ENCODE measurements at places on chromosomes 12 and 14.
A peak's percentile ranks its signal among the peaks of the same experiment; 100 is the strongest.

- DNase-seq = no peak
Observed at GRCh38 chr14:100038065-100038464, 27.2 kb upstream of the EVL start.

DNA sequence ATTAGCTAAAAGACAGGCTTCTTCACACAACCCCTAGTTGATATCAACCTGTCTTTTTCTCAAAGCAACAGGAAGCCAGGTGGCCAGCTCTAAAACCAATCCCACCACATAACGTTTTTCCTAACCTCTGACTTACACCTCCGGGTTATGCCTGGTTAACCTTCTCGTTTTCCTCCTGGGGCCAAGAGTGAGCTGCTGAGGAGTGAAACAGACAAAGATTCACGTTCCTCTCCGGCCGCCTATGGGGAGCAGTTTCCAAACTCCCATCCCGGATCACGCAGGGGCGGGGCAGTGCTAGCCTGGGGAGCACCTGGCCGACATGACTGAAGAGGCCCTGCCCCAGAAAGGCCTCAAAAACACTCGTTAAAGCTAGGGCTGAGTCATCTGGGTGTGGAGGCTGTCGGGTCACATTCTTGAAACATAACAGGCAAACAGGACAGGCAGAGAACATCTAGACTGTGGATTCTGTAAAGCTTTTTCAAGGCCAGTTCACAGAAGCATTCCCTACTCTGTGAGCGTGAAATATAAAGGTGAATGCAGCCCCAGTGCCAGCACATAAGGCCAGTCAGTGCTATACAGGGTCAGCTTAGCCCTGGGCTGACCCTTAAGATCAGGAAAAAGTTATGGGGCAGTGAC lies 25.9 kb upstream of the LGALS3 start:
- peak; percentile 34 for DNase-seq

GRCh38 chr12:42704340-42704739 lies 114.8 kb upstream of the PRICKLE1 start:
- no peak for DNase-seq

- no peak for DNase-seq
Observed at GRCh38 chr12:69922999-69923398, 98.0 kb downstream of the MYRFL start.

- no peak for DNase-seq
Observed at GRCh38 chr12:1182069-1182468, 191.0 kb downstream of the ERC1 start.

DNA sequence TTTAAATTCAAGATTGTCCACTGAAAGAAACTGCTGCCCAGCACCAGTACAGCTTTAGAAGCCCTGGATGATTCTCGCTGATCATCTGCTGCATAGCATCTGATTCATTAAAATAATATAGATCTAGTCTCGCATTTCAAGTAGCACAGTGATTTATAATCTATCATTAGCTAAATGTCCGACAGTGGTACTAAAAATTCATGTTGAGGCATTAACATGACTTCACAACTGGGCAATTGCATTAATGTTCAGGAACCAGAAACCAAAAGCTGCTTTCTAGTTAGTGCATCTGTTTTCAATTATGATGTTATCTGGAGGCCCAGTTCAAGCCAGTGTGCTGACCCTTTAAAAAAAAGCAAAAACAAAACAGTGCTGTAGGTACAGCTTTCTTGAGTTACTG lies 1987.2 kb upstream of the SEL1L start:
- DNase-seq = no peak

- no peak for DNase-seq
Observed at GRCh38 chr14:76720382-76720813, 40.9 kb upstream of the VASH1 start.

DNA sequence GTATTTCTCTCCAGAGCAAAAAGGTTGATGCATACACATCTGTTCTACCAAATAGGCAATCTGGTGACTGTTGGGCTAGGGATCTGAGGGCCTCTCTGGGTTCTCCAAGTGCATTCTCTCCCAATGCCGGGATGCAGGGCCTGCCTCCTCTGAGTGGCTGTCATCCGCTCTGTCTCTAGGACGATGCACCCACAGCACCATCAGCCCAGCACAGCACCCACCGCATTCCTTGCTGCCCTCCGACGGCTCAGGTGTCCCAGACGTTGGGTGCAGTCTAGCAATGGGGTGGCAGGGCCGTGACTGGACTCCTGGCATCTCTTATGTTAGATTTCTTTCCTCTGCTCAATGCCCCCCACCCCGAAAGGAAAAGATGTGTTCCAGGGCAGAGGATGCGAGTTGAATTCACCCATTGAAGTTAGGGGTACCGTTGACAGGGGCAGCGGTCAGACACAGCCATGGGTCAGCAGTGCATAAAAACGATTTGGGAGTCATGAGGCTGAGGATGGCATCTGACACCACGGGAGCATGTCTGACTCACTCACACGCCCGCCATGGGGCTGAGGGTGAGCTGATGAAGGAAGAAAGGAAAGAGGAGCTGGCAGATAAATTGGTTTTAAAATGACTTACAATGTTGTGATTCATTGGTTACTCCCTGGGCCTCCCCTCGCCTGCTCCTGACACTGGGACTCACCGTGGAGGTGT lies 93.2 kb upstream of the C14orf180 start:
- no peak for DNase-seq

GRCh38 chr14:89215531-89215930 lies 201.5 kb downstream of the FOXN3 start:
- DNase-seq = no peak

DNA sequence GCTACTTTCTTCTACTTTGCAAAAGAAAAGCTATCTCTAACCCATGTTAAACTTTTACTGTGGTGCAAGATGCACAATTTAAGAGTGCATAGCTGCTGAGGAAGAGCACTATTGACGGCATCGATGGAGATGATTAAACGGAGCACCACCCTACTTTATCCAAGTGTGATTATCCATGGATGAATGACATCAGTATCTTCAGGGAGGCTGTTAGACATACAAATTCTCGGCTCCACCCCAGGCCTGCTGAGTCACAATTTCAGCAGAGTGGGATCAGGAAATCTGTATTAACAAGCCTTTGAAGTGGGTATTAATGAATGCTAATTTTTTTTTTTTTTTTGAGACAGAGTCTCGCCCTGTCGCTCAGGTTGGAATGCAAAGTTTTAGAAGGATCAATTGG lies 16.2 kb downstream of the SLC2A14 start:
- DNase-seq = no peak

DNA sequence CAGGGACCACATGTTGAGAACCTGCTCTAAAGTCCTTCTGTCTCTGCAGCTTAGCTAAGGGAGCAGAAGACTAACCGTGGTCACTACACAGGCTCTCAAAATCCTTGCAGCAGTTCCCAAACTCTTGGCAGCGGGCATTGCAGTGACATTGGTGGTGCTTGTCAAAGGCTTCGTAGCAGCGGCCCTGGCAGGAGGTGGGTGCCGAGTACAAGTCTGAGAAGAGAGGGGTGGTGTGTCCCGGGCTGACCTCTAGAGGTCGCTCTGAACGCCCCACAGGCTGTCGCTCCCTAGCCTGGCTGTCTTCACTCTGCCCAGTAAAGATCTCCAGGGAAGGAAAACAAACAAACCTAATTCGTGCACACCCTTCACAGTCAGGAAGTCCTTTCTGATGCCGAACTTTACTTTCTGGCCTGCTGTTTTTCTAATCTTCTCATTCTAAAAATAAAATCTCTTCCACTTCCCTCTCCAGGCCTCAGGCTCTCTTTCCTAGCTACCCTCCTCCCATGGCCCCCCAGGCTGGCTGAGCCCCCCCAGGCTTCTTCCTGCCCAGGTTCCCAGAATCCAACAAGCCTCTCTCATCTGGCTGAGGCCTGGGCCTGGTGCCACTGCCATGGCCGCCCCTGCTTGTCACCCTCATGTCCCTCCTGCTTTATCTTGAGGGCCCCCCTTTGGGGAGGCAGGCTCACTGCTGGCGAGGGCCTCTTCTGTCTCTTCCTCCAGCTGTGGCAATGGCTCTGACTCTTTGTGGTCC lies 7.7 kb downstream of the ENDOU start:
- peak; percentile 66 for DNase-seq

DNA sequence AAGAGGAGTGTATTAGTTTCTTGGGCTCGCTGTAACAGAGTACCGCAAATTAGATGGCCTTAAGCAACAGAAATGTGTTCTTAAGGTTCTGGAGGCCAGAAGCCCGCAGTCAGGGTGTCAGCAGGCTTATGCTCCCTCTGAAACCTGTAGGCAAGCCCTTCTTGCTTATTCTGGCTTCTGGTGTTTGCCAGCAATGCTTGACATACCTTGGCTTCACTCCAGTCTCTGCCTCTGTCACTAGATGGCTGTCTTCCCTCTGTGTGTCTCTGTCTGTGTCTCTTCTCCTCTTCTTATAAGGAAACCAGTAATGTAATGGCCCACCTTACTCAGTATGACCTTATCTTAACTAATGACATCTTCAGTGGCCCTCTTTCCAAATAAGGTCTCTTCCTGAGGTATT lies 85.1 kb downstream of the DERA start:
- DNase-seq = no peak

DNA sequence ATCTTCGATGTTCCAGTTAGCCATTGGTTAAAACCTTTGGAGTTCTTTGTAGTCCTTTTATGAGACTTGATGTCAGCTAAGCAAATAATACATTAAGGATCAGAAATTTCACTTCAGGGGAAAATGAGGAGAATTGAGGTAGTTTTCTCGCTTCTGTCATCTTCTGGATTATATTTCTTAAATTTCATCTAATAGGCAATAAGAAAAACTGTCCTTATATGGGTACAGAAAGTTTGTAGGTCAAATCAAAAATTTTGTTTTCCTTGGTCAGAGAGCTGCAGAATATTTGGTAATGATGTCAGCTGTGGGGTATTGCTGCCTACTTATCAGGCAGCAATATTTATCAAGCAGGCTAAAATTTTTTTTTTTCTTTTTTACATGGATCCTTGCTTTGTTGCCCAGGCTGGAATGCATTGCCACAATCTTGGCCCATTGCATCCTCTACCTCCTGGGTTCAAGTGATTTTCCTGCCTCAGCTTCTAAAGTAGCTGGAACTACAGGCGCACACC lies 37.1 kb downstream of the RIMKLB start:
- no peak for DNase-seq

GRCh38 chr14:74456684-74457564 lies 30.9 kb upstream of the SYNDIG1L start:
- no peak for DNase-seq

GRCh38 chr12:124898200-124898922 lies 16.1 kb downstream of the UBC start:
- DNase-seq = no peak

GRCh38 chr14:22448035-22448904 lies 140.8 kb downstream of the DAD1 start:
- no peak for DNase-seq

- no peak for DNase-seq
Observed at GRCh38 chr12:130375296-130376287, 37.9 kb downstream of the PIWIL1 start.

DNA sequence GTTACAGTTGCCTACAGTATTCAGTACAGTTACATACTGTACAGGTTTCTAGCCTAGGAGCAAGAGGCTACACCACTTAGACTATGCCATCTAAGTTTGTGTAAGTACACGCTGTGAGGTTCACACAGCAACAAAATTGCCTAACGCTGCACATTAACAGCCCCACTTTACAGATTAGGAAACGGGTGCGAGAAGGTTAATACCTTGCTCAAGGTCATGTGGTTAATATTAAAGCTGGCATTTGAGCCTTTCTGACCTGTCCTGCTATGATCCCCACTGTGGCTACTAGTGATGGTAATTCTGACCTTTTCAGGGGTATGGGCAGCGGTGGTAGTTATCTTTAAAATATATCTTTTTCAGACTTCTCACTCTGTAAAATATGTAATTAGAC lies 20.9 kb downstream of the ACVR1B start:
- DNase-seq = no peak

DNA sequence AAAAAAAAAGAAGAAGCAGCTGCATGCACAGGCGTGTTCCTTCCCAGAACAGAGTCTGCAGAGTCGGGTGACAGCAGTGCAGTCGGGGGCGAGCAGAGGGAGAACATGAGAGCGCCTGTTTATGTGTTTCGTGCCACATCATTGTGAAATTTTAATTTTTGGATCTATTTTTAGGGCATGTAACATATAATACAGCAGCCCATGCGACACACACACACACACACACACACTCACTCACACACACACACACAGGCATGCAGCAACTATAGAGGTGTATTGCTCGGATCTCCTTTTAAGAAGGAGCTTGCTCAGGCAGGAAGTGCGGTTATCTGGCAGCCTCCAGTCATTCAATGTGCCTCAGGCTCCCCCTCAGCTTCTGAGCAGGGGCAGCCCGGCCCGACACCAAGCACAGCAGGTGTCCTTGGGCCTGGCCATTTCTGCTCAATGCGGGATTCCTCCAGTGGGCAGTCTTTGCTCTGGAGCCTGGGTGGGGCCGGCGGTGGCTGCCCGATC lies 71.8 kb downstream of the ZNF664 start:
- no peak for DNase-seq

DNA sequence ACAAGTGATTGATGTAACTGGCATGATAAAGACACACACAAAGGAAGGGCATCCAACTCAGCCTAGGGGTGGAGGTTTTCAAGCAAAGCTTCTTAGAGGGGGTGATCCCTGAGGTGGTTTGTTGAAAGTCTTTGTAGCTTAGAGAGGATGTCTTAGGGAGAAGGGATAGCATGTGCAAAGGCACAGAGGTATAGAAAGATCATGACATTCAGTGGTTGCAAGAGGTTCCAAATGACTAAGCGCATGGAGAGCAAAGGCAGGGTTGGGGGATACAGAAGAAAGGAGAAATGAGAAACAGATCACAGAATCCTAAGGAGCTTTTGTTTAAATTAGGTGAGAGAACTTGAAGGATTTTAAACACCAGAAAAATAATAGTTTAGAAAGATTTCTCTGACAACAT lies 5.2 kb upstream of the CCT2 start:
- DNase-seq = no peak

DNA sequence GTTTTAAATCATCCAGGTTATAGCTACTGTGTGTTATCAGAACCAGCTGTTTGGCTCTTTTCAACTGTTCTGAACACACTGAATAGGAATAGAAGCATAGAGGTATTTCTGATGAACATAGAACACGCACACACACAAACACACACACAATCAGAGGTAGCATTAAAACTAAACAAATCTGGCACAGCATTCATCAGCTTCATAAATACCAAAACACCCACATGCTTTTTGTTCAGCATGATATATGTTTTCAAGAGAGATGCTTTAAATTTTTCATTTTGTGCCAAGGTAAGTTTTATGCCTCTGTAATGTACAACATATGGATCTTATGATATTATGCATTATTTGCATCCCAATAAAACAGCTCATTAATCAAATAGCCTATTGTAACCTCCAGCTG lies 208.6 kb downstream of the GALC start:
- DNase-seq = no peak

GRCh38 chr12:123805173-123805572 lies 43.1 kb downstream of the DNAH10 start:
- no peak for DNase-seq

All from glomerular endothelial cell (primary cell).